A172 (cell line): ENCODE measurements at places on chromosomes 1 and 21. TPM values are rescaled to one million over a fixed set of nuclear protein-coding genes. Genes with fewer than 3 reads are reported as not detected.

DNA sequence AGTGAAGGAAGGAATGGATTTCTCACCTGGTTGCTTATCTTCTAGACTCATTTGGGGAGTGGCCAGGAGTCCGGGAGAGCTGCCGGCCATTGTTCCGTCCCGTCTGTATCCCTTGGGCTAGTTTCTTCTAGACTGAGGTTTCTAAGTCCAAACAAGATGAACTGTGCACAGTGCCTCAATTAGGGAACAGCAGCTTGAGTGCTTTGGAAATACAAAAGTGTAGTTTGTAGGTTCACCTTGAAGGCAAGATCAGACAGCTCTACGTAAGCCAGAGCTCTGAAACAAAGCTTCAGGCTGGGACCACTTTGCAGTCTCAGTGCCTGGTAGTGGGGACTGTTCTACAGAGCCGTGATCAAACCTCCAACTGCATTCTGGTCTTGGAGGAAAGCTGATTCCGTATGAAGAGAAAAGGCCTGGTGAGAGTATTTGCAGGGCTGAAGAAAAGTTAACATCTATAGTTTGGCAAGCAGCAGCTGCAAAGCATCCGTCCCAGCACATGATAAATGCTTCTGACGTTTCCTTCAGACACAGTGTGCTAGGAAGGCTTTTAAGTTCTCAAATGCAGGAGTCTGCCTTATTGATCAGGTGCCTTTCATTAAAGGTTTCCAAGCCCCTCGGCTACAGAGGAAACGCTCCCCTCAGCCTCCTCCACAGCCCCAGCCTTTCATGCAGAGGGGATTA lies 432.8 kb downstream of the KIF26B start:
- DNase-seq = no peak

- DNase-seq = no peak
Measured at GRCh38 chr1:28577052-28577678, 14.9 kb upstream of the RAB42 start.

The PTPN14 gene
- 42.8 and 46.0 TPM in 2 replicates for total RNA-seq

The TXNDC12 gene
- total RNA-seq = 48.3 and 50.6 TPM in 2 replicates

DNA sequence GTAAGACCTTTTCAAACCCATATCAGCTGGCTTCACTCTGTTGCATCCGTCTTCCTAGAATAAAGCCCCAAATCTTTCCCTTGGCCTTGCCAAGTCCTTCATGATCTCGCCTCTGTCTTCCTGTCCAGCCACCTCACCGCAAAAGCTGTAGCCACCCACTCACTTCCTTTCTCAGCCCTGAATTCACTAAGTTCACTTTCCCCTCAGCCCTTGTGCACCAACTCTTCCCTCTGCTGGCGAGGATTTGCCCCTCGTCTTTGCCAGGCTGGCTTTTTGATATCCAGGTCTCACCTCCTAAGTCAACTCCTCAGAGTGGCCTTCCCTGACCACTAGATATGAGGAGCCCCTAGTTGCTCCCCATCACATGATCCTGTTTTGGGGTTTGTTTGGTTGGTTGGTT lies 3.9 kb upstream of the COL16A1 start:
- DNase-seq = peak; percentile 43

- no peak for DNase-seq
Measured at GRCh38 chr1:31891280-31891679, 46.9 kb downstream of the PTP4A2 start.

- DNase-seq = no peak
Measured at GRCh38 chr1:202130816-202131522, 8.3 kb downstream of the GPR37L1 start.

- no peak for DNase-seq
Measured at GRCh38 chr21:28790335-28790734, 202.3 kb downstream of the LTN1 start.
